A172 (cell line): ENCODE measurements at places on chromosomes 16 and 17. TPM values are rescaled to one million over a fixed set of nuclear protein-coding genes. Genes with fewer than 3 reads are reported as not detected.

- DNase-seq = no peak
These were observed 64.0 kb downstream of the USP32 start for GRCh38 chr17:60327901-60328273.

- DNase-seq = no peak
These were observed 51.3 kb downstream of the PIMREG start for GRCh38 chr17:6495450-6496115.

The HYDIN gene
- total RNA-seq = 0.31 TPM in 1 of 2 replicates, not detected in the other

- peak; percentile 68 for DNase-seq
These were observed 18.5 kb upstream of the RHOT1 start for GRCh38 chr17:32123782-32124181.

GRCh38 chr16:85436207-85436606, 176.9 kb upstream of the GSE1 start:
- DNase-seq = no peak
